CD4-positive, alpha-beta T cell treated with Interleukin-1 beta for 1 hour (primary cell): ENCODE measurements at places on chromosomes 11 and 22.

GRCh38 chr11:118912742-118913410 is 12.8 kb downstream of the BCL9L start:
- no peak for DNase-seq

DNA sequence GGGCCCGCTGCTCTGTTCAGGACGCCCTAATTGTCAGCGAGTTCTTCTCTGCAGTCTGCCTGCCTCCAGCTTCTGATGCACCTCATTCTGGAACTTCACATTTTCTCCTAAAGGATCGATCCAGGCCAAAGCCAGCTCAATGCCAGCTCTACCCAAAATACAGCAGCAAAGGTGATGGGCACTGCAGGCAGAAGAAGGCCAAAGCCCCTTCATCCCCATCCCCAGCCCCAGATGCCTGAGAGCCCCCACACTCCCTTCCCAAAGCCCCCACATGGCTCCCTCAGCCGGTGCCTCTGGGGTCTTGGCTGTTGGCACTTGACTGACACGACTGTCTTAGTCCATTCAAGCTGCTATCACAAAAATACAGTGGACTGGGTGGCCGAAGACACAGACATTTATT is 410.3 kb downstream of the BRD1 start:
- DNase-seq, result no peak

DNA sequence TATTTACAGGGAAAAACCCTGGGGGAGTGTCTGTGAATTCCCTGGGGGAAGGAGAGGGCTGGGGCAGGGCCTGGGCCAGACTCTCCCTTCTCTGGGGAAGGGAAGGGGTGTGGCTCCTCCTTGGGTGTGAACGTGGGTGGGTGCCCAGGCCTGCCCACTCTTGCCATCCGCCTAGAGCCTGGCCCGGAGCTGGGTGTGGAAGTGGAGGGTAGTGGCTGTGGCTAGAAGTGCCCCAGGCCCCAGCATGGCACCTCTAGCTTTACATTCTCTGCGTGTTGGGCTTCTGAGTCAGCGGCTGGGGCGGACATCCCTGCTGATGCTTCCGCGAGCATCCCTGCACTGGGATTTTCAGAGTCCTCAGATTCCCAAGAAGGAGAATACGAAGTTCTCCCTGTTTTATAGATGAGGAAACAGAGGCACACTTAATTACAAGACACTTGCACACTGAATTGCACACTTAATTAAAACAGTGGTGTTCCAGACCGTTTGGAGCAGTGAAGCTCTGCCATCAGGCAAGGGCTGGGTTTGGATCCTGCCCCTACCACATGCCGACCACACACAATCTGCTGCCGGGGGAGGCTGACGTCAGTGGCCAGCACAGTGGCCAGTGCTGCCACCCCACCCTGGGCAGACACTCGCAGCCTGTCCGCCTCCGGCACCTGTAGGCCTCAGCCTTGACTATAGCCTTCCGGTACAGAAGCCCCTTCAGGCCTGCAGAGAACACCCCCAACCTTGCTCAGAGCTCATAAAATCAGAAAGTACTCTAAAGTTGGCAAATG is 7.6 kb downstream of the BAD start:
- no peak for DNase-seq

- no peak for DNase-seq
These were observed 91.2 kb upstream of the BID start for GRCh38 chr22:17865183-17866055.

- DNase-seq, result no peak
These were observed 364.2 kb downstream of the TENM4 start for GRCh38 chr11:79076526-79077115.

- DNase-seq, result no peak
These were observed 63.4 kb upstream of the CARD18 start for GRCh38 chr11:105202844-105203548.

DNA sequence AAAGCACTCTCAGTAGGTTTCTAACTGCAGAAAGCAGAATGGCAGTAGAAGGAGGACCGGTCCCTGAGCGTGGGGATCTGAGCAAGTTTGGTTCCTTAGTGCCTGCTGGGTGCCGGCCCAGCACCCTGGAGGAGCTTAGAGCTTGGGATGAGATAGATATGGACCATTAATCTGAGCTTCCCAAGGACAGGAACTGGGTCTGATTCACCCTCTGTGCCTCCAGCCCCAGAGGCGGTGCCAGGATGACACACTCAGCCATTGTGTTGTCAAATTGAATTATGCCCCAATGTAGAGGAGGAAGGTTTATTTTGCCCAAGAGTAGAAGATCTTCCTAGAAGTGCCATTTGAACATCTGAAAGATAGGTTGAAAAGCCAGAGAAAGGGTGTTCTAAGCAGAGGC is 4.3 kb downstream of the ZC3H7B start:
- DNase-seq, result no peak

DNA sequence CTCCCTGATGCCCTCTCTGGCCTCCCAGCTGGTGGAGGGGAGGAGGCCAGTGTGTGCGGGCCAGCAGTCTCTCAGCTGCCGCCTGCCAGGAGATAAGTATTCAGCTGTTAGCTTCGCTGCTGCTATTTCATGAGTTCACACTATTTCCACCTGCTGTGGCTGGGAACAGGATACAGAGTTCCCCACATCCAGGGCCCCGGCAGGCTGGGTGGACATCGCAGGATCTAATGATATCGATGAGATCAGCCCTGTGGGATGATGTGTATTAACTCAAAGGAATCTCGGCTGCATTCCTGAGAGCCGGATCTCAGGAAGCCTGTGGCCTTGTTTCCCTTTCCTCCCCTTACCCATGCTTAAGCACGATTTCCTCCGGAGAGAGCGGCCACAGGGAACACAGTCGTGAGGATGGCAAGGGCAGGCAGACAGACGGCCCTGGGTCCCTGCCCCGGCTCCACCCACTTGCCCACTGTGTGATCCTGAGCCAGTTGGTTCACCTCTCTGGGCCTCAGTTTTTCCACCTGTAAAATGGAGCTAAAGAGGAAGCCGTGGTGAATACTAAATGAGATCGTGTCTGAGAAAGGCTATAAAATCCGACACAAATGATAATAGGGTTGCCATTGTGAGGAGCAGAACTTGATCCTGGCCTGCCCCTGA is 6.5 kb upstream of the PVALB start:
- no peak for DNase-seq
